ENCODE measurements at places on chromosomes 2 and 18.

DNA sequence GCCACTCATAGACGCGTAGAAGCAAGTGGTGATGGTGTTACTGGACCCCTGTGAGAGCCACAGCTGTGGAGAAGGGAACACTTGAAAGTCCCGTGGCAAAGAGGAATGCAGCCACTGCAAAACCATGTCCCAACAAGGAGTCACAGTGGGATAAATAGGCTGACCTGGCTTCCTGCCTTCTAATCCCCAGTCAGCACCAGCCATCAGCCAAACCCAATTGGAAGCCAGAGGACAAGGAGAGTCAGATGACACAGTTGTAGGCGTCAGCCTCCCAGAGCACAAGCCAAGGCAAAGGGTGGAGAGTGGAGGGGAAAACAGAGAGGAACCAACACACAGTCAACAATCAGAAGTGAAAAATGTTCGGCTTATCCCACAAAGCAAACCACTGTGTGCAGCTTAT, 5.5 kb upstream of the CYBRD1 start:
- DNase-seq, result no peak

DNA sequence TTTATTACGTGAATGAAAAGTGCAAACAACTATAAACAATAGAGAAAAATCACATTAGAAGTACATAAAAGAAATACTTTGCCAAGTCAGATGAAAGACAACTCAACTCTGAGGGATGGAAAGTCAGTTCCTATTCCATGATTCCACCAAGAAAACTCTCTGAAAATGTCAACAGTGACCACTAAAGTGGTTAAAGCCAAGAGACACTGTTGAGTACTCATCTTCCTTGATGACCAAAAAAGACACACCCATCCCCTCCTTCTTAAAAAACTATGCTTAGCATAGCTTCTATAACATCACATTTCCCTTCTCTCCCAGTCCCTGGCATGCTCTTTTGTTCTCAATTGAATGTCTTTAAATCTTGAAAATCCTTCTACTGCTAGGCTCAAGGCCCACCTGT, 160.0 kb downstream of the TCF4 start:
- no peak for DNase-seq

DNA sequence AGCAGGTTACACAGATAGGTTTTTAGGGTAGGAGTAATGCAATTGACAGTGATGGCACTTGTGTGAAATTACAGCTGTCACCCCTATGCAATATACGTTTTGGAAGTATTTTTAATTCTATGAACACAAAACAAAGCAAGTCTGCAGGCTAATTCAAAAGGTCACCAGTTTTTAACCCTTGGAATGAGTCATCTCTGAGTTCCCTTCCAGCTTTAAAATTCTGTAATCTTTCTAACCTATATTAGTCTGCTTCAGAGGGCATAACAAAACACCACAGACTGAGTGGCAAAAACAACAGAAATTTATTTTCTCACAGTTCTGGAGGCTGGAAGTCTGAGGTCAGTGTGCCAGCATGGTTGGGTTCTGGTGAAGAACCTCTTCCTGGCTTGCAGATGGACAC, 596.9 kb upstream of the HNMT start:
- no peak for DNase-seq

GRCh38 chr2:118850901-118851415, 3.5 kb upstream of the EN1 start:
- DNase-seq, result no peak

DNA sequence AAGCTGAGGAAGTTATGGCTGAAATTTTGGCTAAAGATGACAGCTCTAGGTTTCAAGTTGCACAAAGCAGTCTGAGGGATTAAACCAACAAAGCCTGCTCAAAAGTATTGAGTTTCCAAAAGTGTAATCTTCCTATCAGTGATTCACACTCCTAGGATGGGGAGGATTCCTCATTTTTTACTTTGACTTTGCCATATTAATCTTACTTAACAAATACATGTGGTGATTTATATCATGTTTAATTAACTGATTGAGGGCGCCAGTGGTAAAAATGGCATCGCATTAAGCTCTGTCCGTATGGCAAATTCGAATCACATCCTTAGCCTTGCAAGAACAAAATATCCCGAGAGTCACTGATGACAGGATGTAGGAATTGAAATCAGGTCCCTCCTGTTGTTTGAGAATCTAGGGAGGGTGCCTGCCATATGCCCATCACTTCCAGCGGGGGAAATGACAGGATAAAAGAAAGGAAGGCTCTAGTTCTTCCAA, 78.1 kb upstream of the ETAA1 start:
- DNase-seq, result no peak

DNA sequence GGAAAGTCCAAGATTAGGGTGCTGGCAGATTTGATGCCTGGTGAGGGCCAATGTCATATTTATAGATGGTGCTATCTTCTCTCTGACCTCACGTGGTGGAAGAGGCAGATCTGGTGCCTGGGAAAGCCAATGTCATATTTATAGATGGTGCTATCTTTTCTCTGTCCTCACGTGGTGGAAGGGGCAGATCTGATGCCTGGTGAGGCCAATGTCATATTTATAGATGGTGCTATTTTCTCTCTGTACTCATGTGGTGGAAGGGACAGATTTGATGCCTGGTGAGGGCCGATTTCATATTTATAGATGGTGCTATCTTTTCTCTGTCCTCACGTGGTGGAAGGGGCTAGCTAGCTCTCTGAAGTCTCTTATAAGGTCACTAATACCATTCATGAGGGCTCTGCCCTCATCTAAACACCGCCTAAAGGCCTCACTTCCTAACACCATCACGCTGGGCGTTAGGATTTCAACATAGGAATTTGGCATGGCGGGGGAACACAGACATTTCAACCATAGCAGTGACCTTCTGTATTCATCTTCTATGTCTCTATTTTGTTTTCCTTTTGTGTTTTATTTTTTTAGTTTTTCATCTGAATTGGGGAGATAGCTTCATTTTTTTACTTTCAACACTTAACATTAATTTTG, 278.4 kb downstream of the SPAG16 start:
- no peak for DNase-seq

GRCh38 chr2:223868005-223868404, 30.6 kb upstream of the AP1S3 start:
- DNase-seq, result no peak

GRCh38 chr2:163659224-163659623, 76.6 kb downstream of the FIGN start:
- DNase-seq, result no peak

GRCh38 chr2:161400076-161400475, 16.0 kb upstream of the TBR1 start:
- DNase-seq, result no peak

DNA sequence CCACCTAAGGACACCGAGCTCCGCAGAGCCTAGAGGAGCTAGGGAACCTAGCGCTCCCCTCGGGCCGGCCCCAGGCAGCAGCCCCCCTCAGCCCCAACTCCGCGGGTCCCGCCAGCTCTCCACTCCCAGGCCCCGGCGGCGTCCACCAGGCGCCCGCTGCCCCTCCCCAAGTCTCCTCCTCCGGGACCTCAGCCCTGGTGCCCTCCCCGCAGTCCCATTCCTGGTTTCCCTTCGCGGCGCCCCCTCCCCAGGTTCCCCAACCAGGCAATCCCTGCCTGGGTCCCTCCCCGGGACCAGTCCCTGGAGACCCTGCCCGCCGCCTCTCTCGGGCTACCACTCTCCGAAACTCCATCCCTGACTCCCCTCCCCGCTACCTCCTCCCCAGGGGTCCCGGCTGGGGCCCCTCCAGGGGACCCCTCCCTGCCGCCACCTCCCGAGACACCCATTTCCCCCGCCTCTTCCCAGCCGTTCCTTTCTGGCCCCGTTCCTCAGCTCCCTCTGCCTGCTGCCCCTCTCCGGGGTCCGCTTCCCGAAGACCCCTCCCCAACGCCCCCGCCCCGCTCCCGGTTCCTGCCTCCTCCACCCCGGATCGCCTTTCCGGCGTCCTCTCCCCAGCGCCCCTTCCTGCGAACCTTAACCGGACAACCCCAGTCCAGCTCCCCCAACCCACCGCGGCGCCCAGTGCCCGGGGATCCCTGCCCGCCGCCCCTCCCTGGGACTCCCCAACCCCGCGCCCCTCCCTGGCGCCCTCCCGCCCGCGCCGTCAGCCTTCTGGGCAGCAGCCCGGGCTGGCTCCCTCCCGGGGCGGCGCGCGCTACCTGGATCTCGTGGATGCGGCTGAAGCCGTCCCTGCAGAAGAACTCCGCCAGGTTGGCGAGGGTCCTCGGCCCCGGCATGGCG, 678 bp downstream of the CYP27C1 start:
- no peak for DNase-seq

DNA sequence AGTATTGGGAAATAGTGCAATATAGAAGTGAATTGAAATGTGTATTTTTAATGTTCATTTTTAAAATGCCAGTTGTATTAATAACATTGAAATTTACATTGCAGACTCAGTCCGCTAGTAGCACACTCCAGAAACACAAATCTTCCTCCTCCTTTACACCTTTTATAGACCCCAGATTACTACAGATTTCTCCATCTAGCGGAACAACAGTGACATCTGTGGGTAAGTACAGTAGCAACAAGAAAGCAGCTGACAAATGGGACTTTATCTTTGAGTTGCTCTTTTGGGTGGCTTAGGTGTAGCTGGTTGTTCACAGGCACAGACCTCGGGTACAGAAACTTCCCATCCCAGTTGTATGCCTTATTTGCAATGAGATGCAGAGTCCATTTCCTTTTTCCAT, 118.2 kb upstream of the IL1R2 start:
- DNase-seq, result no peak
